ENCODE measurements at places on chromosomes 4 and X. TPM values are rescaled to one million over a fixed set of nuclear protein-coding genes. Genes with fewer than 3 reads are reported as not detected.

DNA sequence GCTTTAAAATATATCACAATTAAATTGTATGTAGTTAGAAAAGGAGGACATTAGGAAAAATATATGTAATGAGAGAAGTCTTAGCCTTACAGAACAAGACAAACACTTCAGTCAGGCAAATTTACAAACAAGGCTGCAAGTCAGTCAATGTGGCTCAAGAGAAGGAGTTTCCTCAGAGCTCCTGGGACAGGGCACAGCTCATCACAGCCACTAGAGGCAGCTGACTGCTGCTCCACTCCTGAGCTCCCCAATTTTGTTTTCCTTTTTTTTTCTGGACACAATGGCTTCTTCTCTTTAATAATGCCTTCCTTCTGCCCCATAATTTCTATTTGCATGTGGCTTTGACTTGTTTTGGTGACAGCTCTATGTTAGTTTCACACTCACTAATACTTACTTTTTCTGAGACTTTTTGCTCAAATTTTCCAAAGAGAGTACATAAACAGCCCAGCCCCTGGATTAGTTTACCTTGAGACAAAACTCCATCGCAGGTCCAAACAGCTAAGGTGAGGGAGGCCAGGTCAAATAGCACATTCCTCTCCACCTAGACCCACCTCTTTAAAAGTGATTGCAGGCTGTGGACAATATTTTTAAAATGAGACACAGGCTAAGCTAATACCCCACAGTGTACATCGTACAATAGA, 850.4 kb upstream of the FRG1 start:
- peak; percentile 18 for DNase-seq

GRCh38 chr4:117986321-117986720, 48.0 kb upstream of the NDST3 start:
- no peak for DNase-seq

GRCh38 chrX:106246511-106246910, 78.4 kb downstream of the PWWP3B start:
- DNase-seq, result peak; percentile 4

DNA sequence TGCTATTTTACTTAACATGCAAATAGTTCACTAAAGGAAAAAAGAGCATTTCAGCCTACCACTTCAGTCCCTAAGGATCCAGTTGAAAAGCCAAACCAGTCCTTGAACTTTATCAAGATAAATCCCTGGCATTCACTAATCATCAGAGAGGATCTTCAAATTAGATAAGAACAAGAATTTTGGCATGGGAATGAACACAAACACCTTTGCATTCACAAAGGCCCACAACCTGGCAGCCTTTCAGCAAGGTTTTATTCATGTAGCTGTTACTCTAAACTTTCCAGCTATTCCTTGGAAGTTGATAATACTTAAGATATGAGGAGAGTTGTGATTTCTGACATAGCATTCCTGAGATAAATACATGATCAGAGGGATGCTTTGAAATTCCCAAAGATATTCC, 193.4 kb downstream of the LRBA start:
- no peak for DNase-seq

DNA sequence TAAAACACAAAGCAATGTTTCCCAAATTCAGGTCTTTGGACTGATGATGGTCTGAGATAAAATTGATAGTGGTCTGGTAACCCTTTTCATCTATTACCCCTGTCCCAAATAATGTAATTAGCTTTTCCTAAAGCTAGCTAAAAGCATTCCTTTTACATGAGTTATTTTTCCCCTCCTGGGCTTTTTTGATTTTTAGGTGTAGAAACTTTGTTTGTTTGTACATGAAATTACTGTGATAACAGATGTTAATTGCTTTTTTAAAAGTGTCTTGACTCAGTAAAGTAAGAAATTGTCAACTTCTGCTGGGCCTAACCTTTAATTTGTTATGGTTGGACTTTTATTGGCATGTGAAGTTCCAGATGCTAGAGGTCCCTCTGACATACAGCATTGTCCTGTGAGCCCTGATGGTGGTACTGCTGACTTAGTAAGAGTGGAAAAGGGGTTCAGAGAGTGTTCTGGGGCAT, 145.5 kb downstream of the ARHGAP10 start:
- no peak for DNase-seq

GRCh38 chrX:123477673-123478072, 255.2 kb downstream of the THOC2 start:
- no peak for DNase-seq

GRCh38 chr4:133910165-133910564, 291.4 kb downstream of the PABPC4L start:
- DNase-seq, result no peak

DNA sequence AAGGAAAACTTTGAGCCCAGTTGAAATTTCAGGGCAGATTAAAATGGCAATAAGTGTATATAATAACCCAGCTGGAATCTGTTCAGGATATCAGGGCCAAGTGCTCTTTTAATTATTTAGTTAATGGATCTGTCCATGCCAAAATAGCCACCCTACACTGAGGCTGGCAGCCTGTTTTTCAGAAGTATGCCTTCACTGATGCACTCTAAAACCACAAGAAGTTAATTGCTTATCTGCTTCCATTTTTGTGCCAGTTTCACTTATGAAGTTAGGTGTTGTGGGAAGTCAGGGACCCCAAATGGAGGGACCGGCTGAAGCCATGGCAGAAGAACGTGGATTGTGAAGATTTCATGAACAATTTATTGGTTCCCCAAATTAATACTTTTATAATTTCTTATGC, 960.3 kb downstream of the C4orf33 start:
- no peak for DNase-seq

DNA sequence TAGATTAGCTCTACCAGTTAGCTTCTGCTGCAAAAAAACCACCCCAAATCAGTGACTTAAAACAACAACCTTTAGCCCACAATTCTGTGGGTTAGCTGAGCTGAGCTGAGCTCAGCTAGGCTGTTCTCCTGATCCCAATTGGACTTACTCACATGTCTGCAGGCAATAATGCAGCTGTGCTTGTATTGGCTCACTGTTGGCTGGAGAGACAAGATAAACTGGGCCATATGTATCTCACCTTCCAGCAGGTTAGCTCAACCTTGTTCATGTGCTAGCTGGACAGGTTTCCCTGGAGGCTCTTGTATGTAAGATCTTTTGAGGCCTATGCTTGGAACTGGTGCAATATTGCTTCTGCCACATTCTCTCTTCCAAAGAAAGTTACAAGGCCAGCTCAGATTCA, 261.5 kb upstream of the ADGRL3 start:
- DNase-seq, result peak; percentile 2

GRCh38 chr4:833731-834367, 7.9 kb upstream of the CPLX1 start:
- no peak for DNase-seq

STOX2 gene
- 3.3 TPM for total RNA-seq

CT45A7 gene
- not detected for total RNA-seq
